Activated T-cell treated with anti-CD3 and anti-CD28 coated beads, Interleukin-2, amount 50 U/mL, for 72 hours (primary cell): ENCODE measurements at places on chromosomes 2 and 18.

DNA sequence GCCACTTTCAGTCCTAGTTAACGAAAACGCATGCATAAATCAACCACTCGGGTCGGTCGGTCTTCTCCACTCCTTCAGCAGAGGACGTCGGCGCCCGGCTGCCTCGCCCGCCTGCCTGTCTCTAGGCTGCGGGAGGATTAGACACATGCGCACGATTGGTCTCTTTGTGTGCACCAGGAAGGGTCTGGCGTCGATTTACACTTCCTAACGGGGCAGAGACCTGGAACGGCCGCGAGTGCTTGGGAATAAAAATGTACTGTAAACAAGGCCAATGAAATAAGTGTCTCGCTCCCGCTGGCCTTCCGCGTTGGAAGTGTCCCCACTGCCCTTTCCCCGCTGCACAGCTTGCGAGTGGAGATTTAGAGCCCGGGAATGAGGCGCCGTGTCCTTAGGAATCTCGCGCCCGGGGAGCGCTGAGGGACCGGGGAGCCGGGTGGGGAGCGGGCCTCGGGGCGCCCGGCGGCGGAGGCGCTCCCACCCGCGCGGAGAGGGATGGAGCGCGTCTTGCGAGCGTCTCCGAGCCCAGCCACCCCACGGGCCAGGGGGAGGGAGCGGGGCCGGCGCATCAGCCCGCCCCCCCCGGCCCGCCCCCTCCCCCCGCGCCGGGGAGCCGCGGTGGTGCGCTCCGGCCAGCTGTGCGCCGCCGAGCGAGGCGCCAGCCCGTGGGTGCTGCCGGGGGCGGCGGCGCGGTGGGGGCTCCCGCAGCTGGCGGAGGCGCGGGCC lies at the start of gene DOK6:
Gene DOK6, plus strand, starts transcription at position 636 of the 723 bp plus-strand sequence.
- peak within 1 kb of the TSS; percentile 77 for H3K4me3 ChIP-seq
- peaks cover 60% of the 10 kb centered on the region for H3K27me3 ChIP-seq
- H3K36me3 ChIP-seq: no peaks in the 10 kb centered on the region
- H3K27ac ChIP-seq: no peak within 1 kb of the TSS
- DNase-seq: no peak

DNA sequence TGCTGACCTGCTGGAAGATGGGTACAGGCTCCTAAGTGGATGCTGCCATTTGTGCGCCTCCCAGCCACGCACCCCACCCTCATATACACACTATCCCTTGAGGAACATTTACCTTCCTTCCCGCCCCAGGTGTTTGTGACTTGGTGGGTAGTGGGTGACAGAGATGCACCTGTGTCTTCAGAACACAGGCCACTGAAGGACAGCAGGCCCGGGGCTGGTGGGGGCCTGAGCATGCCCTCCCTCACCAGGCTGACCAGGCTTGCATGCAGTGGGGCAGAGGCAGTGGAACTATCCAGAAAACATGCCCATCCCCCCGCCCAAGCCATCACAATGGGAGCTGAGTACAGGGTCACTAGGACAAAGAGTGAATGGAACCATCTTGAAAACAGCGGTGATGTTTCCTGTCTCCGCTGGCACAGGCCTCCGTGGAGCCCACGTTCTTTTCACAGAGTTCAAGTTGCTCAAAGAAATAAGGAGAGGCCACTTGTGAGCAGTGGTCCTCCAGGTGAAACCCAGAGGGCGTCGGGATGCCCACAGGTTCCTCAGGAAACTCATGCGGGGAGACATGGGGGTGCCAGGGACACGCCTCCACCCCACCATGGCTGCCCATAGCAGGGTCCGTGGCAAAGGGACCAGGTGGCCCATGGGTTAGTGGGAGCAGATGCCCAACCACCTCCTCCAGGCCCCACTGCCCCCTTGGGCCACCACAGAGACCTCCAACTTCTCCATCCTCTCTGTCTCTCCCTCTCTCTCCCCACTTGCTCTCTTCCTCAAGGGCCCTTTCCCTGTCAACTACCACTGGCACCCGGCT lies 90.9 kb downstream of the MALT1 start:
- H3K4me3 ChIP-seq: no peak overlapping the region
- no peak for DNase-seq
- H3K27ac ChIP-seq: no peak overlapping the region
- H3K27me3 ChIP-seq: peaks cover 45% of the 10 kb centered on the region
- peaks cover 29% of the 10 kb centered on the region for H3K4me1 ChIP-seq

- H3K36me3 ChIP-seq: no peaks in the 10 kb centered on the region
- no peak overlapping the region for H3K27ac ChIP-seq
- no peak for DNase-seq
- H3K27me3 ChIP-seq: no peaks in the 10 kb centered on the region
- no peaks in the 10 kb centered on the region for H3K4me1 ChIP-seq
Measured at GRCh38 chr2:237799060-237799428, 465 bp downstream of the RBM44 start.

DNA sequence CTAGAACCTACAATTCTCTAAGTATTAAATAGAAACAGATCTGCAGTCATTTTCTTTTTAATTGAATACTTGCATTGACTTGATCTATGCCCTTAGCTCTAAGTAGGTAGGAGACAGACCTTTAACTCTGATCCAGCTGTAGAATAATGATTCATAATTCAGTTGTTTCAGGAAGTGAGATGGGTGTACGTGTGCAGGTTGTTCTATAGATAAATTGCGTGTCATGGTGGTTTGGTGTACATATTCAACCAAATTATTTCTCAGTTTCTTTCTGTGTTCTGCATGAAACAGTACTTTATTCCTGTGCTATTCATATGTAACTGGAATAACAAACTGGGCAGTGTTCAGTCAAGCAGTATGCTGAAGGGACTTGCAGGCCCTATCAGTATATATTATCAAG lies 34.3 kb upstream of the CD226 start:
- peak overlapping the region; percentile 59 for H3K27ac ChIP-seq
- peaks cover 51% of the 10 kb centered on the region for H3K4me1 ChIP-seq

GRCh38 chr2:160076914-160077313 lies 14.5 kb upstream of the PLA2R1 start:
- H3K36me3 ChIP-seq: no peaks in the 10 kb centered on the region
- no peaks in the 10 kb centered on the region for H3K27me3 ChIP-seq
- H3K4me1 ChIP-seq: no peaks in the 10 kb centered on the region
- H3K27ac ChIP-seq: no peak overlapping the region

GRCh38 chr2:29691391-29691950 lies 229.9 kb downstream of the ALK start:
- no peak for DNase-seq
- peaks cover 14% of the 10 kb centered on the region for H3K27me3 ChIP-seq
- no peaks in the 10 kb centered on the region for H3K4me1 ChIP-seq
- H3K27ac ChIP-seq: no peak overlapping the region

GRCh38 chr18:6729247-6730091 lies at the start of gene ARHGAP28:
TSS of gene ARHGAP28 (plus strand) at chr18:6729716. CDS start at chr18:6729822, 106 bp downstream.
- no peaks in the 10 kb centered on the region for H3K4me1 ChIP-seq
- no peak within 1 kb of the TSS for H3K27ac ChIP-seq
- H3K27me3 ChIP-seq: peaks cover 29% of the 10 kb centered on the region
- no peaks in the 10 kb centered on the region for H3K36me3 ChIP-seq
- peak within 1 kb of the TSS; percentile 63 for H3K4me3 ChIP-seq
- DNase-seq: peak; percentile 1

DNA sequence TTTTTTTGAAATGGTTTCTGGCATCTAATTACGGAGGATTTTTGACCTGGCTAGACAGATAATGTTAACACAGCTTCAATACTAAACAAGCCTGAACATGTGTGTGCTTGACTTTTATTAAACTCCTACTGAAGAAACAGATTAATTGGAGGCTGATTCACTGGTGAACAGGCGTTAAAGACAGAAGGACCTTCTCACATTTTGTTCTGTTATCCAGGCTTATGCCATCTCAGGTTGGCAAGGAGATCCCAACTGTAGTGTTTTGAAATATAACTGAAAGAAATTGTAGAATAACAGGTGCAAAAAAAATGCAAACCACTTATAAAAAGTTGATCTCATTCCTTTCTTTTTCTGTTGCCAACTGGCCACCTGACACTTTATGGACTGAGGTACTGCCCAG lies 269.6 kb downstream of the ARHGAP15 start:
- H3K4me3 ChIP-seq: peak overlapping the region; percentile 25
- no peak for DNase-seq
- no peaks in the 10 kb centered on the region for H3K27me3 ChIP-seq
- no peak overlapping the region for H3K27ac ChIP-seq
- H3K36me3 ChIP-seq: peaks cover 2% of the 10 kb centered on the region

DNA sequence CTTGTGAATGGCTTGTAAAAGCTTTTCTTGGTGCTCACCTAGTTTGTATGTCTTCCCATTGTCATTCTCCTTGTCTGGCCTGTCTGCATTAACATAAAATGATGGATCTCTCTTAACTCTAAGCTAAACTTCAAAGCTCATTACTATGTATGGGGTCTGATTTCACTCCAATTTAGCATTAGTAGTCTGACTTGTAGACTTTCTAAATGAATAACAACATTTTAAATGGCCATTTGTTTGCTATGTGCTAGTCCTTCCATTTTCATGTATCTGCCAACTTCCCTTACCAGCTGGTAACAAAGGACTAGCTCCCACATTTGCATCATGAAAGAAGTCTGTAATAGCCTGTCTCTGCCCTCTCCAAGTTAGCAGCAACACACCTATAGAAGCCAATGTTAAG lies 324.2 kb upstream of the RGPD4 start:
- no peaks in the 10 kb centered on the region for H3K27me3 ChIP-seq
- H3K4me1 ChIP-seq: no peaks in the 10 kb centered on the region
- H3K4me3 ChIP-seq: no peak overlapping the region
- no peaks in the 10 kb centered on the region for H3K36me3 ChIP-seq

- H3K4me1 ChIP-seq: peaks cover 48% of the 10 kb centered on the region
- DNase-seq: peak; percentile 54
- H3K27me3 ChIP-seq: peaks cover 4% of the 10 kb centered on the region
- H3K27ac ChIP-seq: peak overlapping the region; percentile 72
Measured at GRCh38 chr18:49459404-49460171, 857 bp downstream of the DYM start.

- no peak for DNase-seq
- H3K27me3 ChIP-seq: no peaks in the 10 kb centered on the region
- H3K27ac ChIP-seq: no peak overlapping the region
- no peaks in the 10 kb centered on the region for H3K36me3 ChIP-seq
- no peaks in the 10 kb centered on the region for H3K4me1 ChIP-seq
Measured at GRCh38 chr2:186105016-186105724, 366.6 kb downstream of the FSIP2 start.

- peaks cover 2% of the 10 kb centered on the region for H3K36me3 ChIP-seq
- peaks cover 34% of the 10 kb centered on the region for H3K4me1 ChIP-seq
- no peaks in the 10 kb centered on the region for H3K27me3 ChIP-seq
- H3K4me3 ChIP-seq: no peak overlapping the region
- H3K27ac ChIP-seq: no peak overlapping the region
- DNase-seq: no peak
Measured at GRCh38 chr2:62036761-62037250, 131.3 kb downstream of the COMMD1 start.

DNA sequence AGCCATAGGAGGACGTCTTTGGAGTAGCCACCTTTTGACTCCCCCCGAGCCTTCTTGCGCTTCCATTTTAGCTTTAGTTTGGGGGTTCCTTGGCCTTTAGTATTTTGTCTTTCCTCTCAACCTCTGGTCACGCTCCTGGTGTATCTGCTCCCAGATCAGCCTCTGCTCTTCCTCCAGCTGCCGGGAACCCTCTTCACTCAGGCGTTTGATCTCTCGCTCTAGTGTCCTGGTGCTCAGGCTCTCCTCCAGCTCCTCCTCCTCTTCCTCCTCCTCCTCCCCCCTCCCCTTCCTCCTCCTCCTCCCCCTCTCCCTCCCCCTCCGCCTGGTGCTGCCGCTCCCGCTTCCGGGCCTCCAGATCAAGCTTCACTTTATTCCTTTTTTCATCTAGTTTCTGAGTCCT lies 1082.3 kb upstream of the TMEFF2 start:
- H3K27me3 ChIP-seq: no peaks in the 10 kb centered on the region
- no peak for DNase-seq
- H3K36me3 ChIP-seq: no peaks in the 10 kb centered on the region
- no peak overlapping the region for H3K27ac ChIP-seq
- H3K4me3 ChIP-seq: no peak overlapping the region
